Stimulated activated CD8-positive, alpha-beta memory T cell treated with anti-CD3 and anti-CD28 coated beads, Interleukin-4, amount 100 ng/mL, for 1 hour (primary cell): ENCODE measurements at places on chromosomes 1 and 21.

DNA sequence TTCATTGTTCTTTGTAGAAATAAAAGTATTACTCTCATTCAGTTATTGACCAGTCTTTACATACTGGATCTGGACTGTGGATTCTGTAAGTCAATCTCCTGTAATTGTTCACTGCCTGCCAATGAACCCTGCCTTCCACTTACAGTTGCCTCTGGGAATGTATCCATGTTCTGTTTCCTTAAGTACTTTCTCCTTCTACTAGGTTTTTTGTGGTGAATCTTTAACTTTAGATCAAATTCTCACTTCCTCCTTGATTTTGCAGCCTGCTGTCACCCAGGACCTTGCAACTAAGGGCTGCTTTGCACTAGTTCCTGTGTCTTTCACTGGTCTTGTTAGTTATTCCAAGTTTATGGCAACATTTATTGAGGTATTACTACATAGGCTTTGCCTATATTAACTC, 28.2 kb upstream of the ANKRD13C start:
- DNase-seq, result no peak

DNA sequence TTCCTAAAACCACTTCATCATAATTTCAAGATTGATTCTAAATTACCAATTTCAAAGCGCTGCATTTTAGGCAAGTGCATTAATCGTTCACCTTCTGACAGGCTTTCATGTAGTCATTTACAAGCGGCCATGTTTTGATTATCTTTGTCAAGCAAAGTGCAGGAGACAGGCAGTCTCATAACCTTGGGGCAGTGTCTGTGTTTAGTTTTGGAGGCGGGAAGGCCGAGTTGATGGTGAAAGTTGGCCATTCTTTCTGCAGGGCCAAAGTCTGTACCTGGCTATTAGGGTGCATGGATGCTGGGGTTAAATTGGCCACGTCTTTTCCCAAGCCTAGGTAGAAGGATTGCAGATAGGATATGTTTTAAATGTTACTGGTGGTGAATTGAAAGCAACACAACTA, 2.9 kb downstream of the AGPAT3 start:
- DNase-seq, result no peak

DNA sequence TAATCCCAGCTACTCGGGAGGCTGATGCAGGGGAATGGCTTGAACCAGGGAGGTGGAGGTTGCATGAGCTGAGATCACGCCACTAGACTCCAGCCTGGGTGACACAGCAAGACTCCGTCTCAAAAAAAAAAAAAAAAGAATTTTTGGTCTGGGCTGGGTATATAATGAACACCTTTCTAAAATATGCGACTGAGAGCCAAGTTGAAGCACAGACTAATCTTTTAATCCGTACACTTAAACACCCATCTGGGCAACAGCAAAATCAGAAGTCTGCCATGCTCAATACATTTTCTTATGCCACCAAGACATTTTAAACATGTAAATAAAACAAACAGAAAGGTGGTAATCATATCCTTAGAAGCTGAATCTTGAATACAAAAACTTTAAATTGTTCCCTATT, 31.6 kb upstream of the ABCB10 start:
- no peak for DNase-seq

DNA sequence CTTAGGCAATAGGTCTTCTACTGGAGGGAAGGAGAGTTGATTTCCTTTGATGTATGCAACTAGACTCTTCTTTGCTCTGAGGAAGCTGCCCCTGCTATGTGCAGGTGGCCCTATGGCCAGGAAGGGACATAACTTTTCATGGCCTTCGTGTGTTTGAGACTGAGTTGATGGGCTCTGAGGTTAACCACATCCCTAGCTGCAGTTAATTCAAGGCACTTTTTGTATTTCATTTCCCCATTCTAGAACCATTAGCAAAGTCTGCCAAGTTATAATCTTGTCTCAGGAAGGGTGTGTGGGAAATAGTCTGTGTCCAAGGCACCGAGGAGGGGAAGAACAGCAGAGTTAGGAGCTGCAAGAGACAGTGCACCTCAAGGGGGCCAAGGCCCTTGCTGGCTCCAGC, 2.5 kb downstream of the FCRL4 start:
- no peak for DNase-seq

DNA sequence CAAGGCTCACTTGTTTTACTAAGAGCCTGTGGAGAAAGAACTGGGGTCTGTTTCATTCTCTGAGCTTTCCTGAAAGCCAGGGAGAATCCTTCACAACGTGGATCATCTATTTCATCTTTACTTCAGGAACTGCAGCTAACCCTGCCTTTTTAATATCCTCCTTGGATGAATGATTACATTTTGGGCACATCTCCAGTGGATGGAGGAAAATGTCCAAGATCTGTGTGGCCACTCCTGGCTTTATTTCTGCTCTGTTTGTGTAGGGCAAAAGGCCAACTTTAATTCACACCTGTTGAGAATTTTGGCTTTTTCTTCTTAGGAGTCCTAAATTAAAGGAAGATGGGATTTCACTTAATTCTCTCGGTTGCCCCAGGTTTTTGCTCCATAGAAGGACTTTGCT, 69.5 kb upstream of the CACNA1E start:
- no peak for DNase-seq

DNA sequence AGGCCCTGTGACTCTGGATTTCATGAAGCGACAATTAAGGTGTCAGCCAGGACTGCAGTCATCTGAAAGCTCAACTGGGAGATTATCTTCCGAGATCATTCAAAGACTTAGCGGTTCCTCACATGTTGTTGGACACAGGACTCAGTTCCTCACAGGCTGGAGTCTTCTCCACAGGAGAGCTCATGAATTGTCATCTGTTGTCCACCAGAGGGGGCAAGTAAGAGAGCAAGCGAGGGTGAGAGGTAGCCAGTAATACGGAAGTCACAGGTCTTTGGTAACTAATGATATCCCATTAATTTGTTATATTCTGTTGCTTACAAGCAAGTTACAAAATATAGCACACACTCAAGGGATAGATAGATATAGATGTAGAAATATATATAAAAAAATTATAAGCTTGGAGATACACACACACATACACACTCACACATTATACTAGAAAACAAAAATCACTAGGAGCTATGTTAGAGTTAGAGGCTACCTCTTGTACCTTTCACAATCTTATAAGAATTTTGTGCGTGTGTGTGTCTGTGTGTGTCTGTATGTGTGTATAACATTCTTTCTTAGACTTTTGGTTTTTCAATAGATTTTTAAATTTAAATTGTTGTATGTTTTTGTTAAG, 1695.3 kb downstream of the BRINP3 start:
- no peak for DNase-seq

DNA sequence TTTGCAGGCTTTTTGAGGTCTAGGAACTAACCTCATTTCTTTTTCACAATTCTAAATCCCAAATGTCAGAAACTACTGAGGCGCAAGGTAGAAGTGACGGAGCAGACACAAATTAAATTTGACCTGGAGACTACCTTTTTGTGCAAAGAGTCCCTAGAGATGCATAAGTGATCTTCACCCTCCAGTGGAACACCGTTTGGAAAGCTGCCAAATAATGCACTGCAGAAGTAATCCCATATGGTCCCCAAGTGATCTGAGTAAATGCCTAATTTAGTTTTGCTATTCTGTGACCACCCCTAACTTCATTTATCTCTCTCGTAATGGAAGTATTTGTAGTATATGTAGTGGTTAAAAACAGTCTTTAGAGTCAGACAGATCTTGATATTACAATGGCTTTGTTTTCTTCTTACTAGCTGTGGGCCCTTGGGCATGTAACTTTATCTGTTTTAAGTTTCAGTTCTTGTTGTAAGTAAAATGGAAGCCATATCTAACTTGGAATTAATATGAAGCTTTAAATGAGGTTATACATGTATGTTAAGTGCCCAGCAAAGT, 70.4 kb upstream of the IPO9 start:
- DNase-seq, result no peak

DNA sequence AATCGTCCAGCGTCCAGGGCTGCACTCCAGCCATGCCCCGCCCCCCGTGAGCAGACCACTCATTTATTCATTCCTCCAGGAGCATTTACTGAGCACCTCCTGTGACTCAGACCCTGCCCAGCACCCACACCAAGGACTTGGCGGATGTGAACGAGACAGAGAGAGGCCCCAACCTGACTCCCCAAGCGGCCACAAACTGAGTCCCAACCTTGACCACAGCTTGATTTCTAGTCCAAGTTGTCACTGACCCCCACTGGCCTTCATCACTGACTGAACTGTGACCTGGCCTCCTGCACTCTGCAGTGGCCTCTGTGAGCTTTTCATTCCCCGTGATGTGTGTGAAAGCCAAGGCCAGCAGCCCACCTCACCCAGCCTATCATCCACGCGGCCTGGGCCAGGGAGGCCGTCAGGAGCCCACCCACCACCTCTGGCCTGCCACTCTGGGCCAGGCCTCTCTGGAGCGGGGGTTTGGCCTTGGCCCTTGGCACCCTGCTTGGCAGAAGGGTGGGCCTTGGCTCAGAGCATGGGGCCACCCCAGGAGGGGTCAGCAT, 19.3 kb upstream of the RUNX3 start:
- DNase-seq, result no peak

DNA sequence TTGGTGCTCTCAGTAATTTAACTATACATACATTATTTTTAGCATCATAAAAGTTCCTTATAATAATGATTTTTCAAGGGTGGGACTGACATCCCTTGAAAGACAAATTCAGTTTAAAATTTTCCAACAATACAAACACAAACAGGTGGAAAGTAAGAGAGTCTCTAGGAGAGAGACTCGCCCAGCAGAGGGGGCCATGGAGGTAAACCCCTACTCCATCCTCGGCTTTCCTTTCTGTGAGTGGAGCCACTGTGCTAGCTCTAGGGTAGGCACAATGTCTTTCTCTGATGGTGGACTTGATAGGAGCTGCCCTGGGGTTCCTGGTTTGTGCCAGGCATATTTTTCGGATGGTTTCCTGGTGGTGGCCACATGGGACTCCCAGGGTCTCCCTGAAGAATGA, 8.3 kb downstream of the CSMD2 start:
- no peak for DNase-seq

DNA sequence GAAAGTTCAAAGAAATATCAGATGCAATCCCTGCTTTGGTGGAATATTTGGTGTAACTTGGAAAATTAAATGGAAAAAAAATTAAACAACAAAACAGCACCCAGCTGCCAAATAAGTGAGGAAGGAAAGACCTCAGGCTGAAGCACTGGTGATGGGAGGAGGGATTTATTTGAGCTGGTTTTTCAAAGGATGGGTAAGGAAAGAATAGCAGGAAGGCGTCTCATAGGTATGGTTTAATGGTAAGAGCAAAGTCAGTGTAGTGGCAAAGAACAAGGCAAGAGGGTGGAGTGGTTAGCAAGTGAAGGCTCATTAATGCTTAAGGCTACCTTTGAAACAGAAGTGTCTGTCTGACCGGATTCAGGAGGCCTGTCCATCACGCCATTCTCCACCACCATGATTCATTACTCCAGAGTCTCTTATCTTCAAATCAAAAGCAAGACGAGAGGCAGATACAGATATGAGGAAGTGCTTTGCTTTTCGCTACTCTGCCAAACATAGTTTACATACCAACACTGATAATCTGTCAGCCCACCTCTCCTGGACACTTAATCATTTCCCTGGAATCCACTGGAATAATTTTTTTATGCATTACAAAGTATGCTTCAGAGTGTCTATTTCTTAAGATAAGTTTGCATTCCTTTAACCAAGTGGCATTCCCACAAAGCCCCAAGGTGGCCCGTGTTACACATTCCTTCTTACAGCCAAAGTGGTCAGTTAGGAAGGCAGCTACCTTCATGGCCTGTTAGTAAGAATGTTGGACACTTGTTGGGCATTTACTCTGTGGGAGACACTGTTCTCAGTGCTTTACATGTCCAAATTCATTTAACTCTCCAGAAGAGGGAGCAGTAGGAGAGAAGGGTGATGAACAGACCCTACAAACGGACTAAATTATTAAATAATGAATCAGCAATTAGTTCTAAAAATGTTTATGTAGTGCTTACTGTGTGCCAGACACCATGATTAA, 146.6 kb downstream of the ROR1 start:
- no peak for DNase-seq

DNA sequence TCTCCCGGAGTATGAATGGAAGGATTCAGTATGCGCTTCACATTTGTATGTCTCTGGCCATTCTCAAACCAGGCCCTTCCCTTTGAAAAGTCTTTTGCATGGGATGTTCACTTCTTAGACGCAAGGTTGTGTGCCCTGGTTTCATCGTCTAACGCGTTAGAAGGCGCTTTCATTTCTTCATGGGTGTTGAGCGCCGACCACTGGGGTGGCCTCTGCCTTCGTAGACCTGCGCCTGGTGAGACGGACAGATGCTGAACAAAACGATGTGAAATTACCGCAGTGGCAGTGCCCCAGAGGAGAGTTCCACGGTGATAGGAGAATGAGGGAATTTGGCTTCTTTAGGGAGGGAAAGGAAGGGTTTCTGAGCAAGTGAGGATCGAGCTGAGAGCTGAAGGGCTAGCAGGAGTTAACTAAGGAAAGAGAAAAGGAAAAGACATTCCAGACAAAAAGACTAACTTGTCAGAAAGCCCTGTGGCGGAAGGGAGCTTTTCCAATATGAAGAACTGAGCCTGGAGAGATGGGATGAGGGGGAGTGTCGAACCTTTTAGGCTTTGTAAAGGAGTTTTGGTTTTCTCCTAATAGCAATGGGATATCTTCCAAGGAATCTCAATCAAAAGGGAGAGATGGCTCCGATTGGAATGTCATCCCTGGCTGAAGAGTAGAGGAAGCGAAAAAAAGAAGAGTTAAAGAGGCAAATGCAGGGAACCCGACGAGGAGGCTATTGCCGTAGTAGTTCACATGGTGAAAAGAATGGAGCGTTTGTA, 951 bp downstream of the GGPS1 start:
- peak; percentile 14 for DNase-seq

DNA sequence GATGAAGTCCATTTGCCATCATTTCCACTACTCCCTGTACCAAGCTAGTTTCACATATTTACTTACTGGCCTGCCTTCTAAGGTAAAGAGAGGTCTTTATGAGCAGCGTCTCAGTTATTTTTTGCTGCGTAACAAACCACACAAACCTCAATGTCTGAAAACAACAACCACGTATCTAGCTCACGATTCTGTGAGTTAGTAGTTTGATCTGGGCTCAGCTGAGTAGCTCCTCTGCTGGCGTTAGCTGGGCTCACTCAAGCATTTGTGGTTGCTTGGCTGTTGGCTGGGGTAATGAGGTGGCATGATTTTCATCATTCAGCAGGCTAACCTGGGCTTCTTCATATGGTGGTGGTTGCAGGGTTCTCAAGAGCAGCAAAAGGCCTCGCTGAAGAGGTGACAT, 225.4 kb downstream of the FOXD2 start:
- no peak for DNase-seq

DNA sequence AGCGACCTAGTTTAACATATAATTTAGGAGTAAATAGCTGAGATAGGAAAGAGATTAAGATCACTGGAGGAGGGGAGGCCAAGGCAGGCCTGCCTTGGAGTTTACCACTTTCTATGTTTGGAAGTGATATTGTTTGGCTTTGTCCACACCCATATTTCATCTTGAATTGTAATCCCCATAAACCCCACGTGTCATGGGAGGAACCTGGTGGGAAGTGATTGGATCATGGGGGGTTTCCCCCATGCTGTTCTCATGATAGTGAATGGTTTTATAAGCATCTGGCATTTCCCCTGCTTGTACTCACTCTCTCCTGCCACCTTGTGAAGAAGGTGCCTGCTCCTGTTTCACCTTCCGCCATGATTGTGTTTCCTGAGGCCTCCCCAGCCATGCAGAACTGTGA, 58.3 kb upstream of the ARTN start:
- DNase-seq, result no peak
